ENCODE measurements at places on chromosomes 3 and 15.
A peak's percentile ranks its signal among the peaks of the same experiment; 100 is the strongest.

GRCh38 chr3:42996021-42996420, 16.9 kb downstream of the GASK1A start:
- DNase-seq: no peak

DNA sequence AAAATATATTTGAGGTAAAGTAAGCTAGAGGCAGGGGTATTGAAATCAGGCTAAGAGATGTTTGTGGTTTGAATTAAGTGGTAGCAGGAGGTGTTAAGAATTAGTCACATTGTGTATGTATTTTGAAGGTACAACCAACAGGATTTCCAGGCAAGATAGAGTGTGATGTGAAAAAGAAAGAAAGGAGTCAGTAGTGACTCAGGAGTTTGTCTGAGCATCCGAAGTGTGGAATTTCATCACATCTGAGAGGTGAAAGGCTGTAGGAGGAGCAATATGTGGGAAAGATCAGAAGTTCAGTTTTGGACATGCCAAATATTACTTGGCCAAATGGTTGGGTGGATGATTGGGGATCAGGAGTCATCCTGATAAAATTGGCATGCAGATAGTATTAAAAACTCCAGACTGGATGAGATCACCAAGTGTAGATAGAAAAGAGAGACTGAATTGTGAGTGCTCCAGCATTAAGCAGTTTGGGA, 32.1 kb upstream of the EBLN2 start:
- DNase-seq: no peak

- DNase-seq: no peak
These were observed 153.5 kb downstream of the FNDC3B start for GRCh38 chr3:172192830-172193415.

- DNase-seq: no peak
These were observed 5.1 kb downstream of the APBA2 start for GRCh38 chr15:28890711-28891495.

DNA sequence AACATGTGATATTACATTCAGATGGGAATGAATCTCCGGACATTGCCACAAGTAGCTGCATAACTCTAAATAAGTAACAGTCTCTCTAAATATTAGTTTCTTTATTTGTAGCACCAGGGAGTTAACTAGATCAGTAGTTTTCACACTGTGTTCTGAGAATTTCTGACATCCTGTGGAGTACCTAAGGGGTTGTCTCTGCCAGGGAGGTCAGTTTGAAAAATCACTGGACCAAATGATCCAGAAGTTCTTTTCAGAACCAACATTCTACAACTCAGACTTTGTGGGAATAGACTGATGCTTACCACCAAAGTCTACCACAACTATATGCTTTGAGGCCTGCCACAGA, 9.0 kb upstream of the ILDR1 start:
- no peak for DNase-seq

- DNase-seq: no peak
These were observed 7.3 kb upstream of the ISLR2 start for GRCh38 chr15:74123131-74123429.

GRCh38 chr15:92810418-92811138, 89.5 kb upstream of the CHD2 start:
- peak; percentile 35 for DNase-seq

DNA sequence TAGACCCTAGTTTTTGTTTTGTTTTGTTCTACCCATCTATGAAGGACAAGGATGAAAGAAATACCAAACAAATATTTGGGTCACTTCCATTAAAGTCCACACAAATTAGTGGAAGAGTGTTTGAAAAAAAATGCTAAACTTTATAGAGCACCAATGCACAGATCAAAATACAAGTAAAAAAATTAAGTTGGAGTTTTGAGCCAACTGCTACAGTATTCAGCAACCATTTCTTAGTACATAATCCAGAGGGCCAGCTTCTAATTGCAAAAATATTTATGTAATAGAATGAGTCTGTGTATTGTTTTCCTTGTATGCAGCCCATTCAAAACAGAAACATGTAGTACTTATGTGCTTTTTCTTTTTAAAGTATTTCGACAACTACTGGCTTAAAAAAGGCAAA, 121.1 kb downstream of the CBLB start:
- DNase-seq: no peak

GRCh38 chr3:189947948-189948723, 172.6 kb downstream of the P3H2 start:
- DNase-seq: no peak

DNA sequence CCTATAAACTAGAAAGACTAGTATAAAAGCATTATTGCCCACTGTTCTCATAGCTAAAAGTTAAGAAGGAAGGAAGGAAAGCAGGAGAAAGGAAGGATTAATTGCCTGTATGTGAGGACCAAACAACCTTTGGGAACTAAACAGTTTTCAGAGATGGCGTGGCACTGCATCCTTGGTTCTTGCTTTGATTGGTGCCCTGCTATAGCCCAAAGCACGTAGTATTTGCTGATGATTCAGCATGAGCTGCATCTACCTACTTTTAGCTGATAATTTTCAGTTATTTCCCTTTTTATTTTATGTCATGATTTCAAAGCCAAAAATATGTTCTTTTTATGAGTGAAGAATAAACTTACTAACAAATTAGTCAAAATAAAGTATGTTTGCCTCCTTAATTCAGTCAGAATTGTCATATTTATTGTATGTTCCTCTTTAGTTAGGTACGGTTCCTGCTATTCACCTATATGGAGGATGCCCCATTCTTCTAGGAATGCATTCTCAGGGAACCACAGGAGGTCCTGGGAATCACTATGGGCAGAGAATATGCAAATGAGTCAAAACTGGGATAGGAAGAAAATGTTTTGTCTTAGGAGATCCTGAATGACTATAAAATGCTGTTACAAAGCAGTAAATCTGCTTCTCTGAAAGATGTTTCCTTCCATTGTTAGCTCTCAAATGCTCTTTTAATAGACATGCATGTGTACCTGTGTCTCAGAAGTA, 65.4 kb upstream of the THSD4 start:
- no peak for DNase-seq

DNA sequence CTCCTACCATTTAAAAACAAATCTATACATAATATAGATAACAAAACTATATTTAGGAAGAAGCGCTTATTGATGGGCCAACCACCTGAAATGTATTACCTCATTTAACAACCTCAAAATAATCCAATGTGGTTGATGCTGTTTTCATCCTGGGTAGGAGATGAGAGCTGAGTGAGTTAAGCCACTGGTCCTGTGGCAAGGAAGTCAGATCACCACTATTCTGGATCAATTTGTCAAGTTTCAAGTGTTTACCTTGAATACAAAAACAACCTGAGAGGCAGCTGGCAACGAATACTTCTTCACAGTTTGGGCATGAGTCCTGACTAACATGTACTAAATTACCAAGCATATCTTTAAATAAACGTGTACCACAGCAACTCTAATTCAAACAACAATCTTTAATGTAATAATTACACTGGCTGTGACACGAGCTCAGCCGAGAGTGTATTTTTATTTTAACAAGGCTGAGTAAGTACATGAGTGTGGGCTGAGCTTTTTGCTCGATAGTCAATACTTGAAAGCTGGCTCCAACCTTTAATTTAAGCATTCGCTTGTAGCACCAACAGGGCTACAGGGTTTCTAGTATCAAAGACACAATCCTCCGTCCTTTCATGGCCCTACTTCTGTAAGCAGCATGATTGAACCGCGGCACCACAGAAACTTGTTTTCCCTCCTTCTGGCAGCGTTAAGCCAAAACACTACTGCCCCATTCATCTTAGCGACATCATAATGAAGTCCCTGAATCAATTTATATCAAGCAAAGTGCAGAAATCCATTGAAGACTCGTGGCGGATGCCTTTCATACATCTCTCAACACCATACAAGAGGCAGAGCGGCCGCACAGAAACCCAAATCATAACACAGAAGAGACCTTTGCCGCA, 93.8 kb upstream of the ICE2 start:
- no peak for DNase-seq

DNA sequence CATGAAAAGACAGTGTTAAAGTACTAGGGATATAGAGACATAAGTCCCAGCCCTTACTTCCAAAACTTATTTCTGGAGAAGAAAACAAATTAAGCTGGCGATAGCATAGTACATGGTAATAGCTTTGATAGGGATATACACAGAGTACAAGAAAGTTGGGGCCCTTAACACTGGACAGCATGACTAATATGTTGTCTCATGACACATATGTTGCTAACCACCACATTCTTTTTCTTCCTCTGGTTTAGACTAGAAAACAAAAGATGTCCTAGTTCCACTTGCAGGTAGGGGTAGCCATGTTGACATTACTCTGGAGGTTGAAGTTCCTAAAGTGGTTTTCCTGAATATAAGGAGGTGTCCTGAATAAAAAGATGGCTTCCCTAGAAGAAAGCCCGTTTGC, 75.3 kb downstream of the RFX7 start:
- DNase-seq: no peak

DNA sequence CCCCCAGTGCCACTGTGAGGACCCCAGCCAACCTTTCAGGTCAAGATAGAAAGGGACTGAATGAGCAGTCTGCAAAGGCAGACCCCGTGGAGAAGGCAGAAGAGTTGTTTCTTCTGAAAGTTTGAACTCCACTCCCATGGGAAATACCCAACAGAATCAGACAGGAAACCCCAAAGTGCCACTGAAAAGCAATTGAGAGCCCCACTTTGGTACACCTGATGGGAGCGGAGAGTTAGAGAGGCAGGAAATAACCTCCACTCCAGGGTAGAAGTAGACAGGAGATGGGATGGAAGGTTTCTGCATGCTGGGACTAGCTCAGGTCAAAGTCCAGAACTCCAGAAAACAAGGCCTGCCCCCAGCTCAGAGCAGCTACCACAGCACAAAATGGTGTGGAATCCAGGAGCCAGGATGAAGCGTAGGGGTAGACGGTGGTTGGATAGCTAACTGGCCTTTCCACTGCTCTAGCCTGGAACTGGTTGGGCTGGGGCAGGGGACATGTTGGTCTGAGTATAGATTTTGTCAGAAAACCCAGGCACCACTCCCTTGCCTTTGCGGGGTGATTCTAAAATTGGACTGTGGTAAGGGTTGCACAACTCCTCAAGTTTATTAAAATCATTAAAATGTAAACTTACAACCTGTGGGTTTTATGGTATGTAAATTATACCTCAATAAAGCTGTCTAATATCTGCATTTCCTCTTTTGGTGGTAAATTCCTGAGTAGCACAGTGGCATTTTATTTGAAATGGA, 1.9 kb upstream of the RAB43 start:
- DNase-seq: no peak

GRCh38 chr3:164340273-164340672, 738.0 kb downstream of the SI start:
- no peak for DNase-seq

DNA sequence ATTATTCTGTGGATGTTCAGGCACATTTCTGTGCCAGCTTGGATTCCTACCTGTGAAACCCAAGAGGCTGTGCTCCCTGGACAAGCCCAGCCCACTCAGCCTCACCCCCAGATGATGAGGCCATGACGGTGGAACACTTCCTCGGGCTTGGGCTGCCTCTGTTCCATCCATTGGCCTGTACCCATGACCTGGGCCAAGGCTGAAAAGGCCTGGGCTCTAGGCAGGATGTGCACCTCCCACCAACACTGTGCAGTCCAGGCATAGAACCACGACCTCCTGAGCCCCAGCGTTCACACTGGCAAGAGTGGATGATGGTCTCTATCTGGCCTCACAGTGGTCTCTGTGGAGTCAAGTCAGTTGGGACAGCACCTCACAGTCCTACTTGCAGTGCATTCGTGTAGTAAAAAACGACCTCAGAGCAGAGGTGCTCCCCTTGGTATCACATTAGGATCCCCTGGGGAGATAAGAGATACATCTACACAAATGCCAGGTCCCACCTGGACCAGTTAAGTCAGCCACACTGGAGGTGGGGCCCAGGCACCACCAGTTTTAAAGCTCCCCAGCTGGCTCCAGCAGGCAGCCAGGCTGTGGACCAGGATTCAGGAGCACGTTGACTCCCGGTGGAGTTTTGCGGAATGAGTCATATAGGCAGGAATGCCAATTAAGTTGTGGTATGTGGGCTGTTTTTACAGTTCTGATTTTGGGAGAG, 39.0 kb upstream of the IGF1R start:
- no peak for DNase-seq

GRCh38 chr3:141489203-141489602, 2.4 kb downstream of the RASA2 start:
- DNase-seq: no peak

GRCh38 chr3:13451301-13451673, 28.8 kb upstream of the HDAC11 start:
- DNase-seq: no peak

DNA sequence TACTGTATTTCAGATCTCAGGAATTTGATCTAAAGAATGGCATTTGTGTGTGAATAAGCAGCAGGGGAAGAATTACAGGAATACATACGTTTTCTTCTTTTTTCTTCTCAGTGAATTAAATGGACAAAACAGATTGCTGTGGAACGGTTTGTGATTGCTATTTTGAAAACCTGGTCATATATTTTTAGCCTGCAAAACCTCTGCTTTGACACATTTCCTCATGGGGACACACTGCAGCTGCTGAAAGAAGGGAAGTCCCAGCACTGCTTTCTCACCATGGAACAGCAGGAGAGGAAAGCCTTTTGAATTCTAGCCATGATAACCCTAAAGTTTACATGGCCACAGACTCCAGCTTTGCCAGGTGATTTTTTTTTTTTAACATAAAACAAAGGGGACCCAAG, 315.0 kb downstream of the OXSM start:
- no peak for DNase-seq

- DNase-seq: no peak
These were observed 48.5 kb downstream of the GPR171 start for GRCh38 chr3:151154566-151154965.

DNA sequence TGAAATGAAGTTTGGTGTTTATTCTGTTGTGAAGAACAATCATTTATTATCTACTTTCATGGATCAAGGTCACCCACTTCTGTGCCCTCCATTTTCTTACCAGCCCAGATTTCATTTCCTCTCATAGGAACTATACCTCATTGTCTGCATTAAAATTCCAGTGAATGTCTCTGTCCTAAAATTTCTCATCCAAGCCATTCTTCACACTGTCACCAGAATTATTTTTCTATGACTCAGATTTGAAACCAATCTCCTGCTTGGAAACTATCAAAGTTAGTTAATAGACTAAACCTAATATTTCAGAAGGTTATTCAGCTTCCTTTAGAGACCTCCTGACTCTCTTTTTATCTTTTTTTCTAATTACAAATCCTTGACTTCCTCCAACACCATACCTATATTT, 364.1 kb upstream of the CBLB start:
- DNase-seq: no peak

DNA sequence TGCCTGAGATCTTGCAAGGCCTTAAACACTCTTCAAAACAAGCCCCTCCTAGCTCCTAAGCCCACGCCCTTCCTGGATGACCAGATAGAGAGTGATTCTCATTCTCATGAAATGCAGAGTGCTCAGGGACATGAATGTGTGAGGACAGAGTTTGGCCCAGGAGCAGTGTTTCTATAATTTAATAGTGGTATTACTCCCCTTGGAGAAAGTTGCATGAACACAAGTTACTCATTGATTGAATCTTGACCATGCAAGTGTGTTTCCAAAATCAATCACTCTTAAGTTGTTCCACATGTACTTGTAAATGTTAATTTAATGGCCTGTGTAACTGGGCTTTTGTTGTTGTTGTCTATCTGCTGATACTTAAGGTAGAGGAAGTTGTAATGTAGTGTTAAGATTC, 181.6 kb downstream of the ADAMTSL3 start:
- no peak for DNase-seq
